Activated CD4-positive, alpha-beta memory T cell treated with anti-CD3 and anti-CD28 coated beads, Interleukin-2, amount 10 ng/mL, durations not matched to agents 7 days and 5 days (primary cell): ENCODE measurements at places on chromosomes 3 and 15. TPM values are rescaled to one million over a fixed set of nuclear protein-coding genes. Genes with fewer than 3 reads are reported as not detected.

DNA sequence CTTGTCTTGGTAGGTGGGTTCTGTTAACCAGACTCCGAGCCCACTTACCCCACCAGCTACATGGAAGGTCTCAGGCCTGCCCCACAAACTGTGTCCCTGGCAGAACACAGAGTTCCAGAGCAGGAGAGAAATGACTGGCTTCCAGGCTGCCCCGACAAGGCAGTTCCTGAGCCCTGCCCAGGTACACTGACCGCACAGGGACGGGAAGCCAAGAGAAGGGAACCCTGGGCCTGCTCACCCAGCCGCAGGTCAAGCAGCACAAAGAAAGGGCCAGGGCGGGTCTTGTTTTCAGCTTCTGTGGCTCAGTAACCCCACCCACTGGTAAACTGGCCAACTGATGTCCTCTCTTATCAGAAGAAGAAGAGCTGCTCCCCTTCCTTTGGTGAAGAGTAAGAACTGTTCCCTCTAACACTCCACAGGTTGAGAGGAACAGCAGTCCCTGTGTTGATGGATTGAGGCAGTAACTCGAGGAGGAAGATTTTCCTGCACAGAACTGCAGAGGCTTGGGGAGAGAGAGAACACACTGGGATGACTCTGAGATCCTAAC is 68.4 kb downstream of the CRTC3 start:
- DNase-seq: peak; percentile 47

GRCh38 chr3:110789315-110789714 is 282.3 kb upstream of the NECTIN3 start:
- DNase-seq: no peak

GRCh38 chr15:43489191-43489590 is 3.8 kb downstream of the TP53BP1 start:
- DNase-seq: peak; percentile 31

- DNase-seq: no peak
Observed at GRCh38 chr3:156582532-156583183, 27.7 kb upstream of the SSR3 start.

DNA sequence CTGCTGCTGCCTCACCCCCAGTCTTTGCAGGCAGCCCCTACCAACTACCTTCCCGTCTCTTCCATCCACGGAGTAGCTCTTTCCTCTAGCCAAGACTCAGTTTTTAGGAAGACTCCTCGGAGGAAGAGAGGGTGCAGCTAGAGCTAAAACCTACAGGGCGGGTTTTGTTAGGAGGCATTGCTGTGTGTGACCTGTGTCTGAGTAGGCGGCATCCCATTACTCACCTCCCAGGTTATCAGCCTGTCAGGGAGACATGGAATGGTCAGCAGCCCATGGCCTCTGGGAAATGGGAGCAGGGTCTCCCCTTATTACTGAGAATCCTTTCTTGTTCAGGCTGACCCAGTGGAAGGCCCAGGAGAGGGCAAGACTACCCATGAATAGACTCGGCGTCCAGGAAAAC is 43.8 kb upstream of the FGD5 start:
- peak; percentile 6 for DNase-seq

- no peak for DNase-seq
Observed at GRCh38 chr15:100186366-100186765, 155.4 kb downstream of the ADAMTS17 start.

- no peak for DNase-seq
Observed at GRCh38 chr3:124345845-124346244, 353.9 kb upstream of the ROPN1 start.

Gene MST1
- 12.4 TPM for total RNA-seq

Gene RAMAC
- 24.1 TPM for total RNA-seq

Gene GCNT3
- total RNA-seq: not detected

Gene SLC6A1
- not detected for total RNA-seq

Gene RBP2
- total RNA-seq: not detected
